ENCODE measurements at places on chromosomes 6 and 20. TPM values are rescaled to one million over a fixed set of nuclear protein-coding genes. Genes with fewer than 3 reads are reported as not detected.

DNA sequence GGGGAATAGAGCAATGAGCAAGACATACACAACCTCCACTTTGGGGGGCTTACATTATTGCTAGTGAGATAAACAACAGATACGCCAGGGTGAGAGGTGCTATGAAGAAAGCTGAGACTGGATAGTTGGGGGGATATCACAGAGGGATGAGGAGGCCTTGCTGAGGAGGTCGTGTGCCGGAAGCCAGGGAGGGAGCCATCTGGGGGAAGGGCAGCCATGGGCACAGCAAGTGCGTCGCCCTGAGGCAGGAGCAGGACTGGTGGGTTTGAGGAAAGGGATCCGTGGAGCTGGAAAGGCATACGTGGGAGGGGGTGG is 12.2 kb upstream of the BAK1 start:
- DNase-seq = no peak

DNA sequence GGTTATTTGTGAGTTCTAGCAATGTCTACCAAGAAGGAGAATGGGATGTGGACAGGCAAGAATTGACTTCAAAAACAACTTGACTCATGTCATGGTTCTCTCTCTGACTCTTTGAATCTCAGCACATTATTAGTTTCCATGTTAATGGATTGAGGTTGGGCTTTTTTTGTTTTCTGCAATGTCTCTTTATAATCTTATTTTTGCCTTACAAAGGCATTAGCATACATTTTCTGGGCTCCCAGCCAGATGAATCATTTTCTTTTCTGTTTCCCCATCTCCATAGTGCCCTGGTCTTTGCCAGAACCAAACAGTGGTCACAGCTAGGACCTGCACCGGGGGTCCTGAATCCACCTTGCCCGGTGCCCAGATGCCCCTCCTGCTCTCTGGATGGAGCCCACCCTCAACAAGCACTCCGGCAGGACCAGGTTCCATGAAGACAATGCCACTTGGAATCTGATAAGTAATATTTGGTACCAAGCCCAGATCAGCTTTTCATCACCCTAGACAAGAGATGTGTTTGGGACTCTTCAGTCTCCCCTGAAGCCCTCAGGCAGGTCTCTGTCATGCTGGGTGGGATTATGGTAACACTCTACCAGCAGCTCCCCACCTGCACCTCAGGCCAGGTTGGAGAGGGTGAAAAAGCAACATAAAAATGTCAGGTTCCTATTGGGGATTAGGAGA is 266.7 kb upstream of the SULF2 start:
- peak; percentile 90 for DNase-seq

GRCh38 chr6:17022604-17023003 is 79.2 kb upstream of the STMND1 start:
- no peak for DNase-seq

DNA sequence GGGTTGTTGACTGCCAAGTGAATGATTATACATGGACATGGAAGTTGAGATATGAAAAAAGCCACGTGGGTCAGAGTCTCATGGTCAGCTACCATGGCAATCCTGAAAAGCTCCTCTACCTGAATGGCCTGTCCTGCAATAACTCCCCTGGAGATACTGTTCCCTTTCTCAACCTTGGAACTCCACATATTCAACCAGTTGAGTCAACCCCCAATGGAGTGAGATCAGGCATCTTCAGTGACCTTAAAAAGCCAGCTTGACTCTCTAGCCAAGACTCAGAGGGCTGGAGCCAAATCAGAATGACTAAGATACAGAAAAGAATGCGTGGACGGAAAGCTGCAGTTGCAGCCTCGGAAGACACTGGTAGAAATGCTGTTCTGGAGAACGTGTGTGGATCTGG is 341.3 kb downstream of the FOXA2 start:
- no peak for DNase-seq

GRCh38 chr20:10093087-10093591 is 58.4 kb downstream of the ANKEF1 start:
- peak; percentile 41 for DNase-seq

DNA sequence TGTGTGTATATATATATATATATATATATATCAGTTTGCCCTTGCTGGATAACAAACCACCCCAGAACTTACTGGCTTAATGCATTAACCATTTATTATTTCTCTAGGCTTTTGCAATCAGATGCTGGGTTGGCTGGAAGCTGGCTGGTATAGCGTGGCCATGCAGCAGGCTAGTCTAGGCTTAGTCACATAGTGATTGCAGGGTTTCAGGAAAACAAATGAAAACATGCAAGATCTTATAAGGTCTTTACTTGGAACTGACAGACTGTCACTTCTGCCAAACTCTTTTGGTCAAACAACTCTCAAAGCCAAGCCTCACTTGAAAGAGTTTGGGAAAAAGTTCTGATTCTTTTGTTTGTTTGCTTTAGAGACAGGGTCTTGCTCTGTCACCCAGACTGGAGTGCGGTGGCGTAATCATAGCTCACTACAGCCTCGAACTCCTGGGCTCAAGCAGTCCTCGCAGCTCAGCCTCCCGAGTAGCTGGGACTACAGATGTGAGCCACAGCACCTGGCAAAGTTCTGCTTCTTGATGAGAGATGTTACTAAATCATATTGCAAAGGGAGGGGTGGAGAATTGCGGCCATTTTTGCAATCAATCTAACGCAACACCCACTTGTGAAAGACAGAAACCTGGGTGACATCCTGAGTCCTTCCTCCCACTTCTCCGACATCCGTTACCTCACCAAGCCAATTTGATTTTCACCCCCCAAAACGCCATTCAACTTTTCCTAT is 74.6 kb upstream of the RNF24 start:
- DNase-seq = no peak

DNA sequence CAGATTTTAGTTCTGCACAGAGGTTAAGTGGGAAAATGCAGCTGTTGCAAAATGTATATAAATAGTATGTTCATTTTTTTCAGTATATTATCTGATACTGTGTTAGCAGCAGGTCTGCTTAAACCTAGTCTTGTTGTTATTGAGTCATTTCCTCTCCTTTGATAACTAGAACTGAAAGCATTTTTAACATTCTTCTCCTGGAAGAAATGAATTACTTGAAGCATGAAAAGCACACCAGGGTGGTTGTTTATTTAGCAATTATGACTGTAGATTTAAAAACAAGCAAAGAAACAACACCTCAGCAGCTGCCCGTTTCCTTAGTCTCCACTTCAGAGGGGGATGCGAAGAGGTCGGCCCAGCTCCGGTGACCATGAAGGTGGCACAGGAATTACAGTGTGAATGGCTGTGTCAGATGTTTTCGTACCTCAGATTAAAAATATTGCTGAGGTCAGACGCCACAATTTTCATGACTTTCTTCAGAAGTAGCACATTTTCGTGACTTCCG is 53.5 kb downstream of the GOPC start:
- peak; percentile 73 for DNase-seq

- DNase-seq = no peak
Observed at GRCh38 chr20:16474363-16474762, 98.9 kb downstream of the KIF16B start.

DNA sequence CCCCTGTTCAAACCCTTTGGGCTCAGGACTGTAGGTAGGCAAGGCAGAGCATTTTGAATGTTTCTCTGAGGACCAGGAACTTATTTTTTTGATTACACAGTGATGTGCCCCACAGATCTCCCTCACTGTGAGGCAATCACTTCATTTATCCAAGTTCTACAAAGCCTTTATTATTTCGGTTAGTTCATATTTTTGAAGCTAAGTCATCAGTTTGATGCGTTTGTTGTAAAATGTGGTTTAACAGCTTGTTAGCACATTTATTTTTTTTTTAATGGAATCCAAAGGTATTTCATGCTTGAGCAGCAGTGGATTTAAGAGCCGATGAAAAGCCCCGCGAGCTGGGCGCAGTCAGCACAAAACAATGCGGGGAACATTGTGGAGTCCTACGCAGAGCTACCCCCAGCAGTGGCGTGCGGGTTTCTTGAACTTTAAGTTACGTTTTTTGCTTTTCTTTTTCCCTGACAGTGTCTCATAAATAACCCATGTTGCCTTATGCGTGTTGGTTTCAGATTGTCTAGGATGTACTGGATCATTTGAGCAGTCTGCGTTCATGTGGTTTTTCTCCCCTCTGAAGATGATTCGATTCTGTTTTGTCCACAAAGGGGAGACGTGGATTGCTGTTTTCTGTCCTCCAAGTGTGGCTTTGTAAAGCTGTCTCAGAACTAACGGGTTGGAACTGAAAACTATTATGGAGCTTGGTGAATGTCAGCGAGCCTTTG is 233.6 kb upstream of the BMP2 start:
- DNase-seq = no peak

DNA sequence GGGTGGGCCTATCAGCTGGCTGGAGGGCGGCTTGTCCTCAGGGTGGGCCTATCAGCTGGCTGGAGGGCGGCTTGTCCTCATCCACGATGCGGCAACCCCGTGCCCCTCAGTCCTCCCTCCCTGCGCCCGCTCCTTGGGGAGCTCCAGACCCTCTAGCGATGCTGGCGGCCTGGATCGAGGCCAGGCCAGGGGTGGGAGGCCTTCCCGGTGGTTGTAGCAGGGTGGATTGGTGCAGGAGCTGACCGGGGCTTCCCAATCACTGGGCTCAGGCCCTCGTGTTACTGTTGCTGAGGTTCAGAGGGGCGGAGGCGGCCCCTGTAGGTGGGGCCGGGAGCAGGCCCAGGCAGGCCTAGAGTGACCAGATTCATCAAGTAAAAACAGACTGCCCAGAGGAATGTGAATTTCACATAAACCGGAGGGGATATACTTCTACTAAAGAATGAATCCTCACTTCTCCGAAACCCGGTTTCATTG is 8.8 kb downstream of the SLC17A9 start:
- DNase-seq = no peak

DNA sequence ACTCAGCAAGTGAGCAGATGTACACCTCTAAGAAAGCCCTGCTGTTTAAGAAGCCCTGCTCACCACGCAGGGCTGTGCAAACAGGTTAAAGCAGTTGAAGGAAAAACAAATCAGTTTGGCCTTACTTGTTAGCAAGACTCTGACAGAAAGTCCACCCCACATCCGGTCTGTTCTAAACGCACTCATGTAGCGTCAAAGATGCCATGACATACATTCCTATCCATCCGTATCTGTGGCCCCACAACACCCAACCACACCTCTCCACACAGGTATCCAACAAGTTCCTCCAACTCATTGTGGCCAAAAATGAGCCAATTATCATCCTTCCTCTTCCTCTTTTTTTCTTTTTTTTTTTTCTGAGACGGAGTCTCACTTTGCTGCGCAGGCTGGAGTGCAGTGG is 22.8 kb upstream of the RAB22A start:
- DNase-seq = no peak

GRCh38 chr20:47205577-47206123 is 150.8 kb downstream of the ZMYND8 start:
- peak; percentile 89 for DNase-seq

- peak; percentile 98 for DNase-seq
Observed at GRCh38 chr6:166598441-166599138, 12.1 kb upstream of the RAMACL start.

- no peak for DNase-seq
Observed at GRCh38 chr6:10460096-10460495, 45.2 kb upstream of the TFAP2A start.

DNA sequence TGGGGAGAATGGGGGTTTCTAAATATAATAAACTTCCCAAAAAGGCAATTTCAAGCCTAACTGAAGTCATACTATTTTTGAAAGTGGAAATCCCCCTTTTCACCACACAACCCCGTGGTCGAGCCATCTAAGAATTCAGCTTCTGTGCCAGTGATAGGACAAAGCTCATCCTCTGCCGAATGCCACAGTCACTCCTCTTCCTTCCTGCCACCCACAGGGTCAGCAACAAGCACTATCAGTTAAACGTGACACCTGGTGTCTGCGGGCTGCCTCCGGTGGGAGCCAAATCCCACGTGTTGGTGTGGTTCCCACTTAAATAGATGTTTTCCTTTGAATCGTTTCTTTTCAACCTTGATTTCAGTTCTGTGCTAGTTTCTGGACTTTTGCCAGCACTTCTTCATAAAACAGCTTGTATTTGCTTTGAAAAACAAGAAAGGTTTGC is 60.7 kb downstream of the TNFAIP3 start:
- DNase-seq = peak; percentile 51

DNA sequence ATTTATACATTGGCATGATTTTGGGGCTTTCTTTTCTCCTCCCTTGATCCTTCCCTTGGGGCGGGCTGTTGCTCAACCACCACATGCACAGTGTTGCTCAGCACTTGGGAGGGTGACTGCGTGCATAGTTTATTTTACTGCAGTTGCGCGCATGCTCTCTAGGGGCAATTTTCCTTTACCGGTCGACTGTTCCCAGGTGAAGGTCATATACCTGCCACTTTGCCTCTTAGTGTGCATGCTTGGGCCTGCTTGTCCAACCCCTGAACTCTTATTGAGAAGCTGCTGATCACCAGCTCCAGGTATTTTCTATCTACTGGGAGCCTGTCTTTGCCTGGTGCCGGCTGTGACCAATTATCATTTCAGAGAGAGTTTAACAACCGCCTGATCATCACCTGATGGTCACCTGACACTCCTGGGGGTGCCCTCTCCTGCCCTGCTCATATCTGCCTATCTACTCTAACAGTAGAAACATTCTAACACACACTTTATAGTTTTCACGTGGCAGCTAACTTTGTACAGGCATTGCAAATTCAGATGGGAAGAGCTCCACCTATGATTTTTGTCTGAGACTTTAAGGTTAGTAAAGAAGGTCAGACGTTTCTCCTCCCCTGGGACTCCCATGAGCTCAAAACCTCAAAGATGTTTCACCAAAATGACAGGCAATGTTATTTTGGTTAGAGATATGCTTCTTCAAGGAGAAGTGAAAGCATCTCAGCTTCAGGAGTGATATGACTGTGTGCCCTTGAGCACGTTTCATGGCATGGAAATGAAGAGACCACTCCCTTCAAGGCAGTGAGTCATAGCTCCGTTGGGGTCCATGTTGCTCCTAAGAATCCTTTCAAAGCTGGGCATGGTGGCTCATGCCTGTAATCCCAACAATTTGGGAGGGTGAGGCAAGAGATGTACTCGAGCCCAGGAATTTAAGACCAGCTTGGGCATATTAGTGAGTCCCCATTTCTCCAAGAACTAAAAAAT is 227.5 kb upstream of the MYLIP start:
- no peak for DNase-seq

DNA sequence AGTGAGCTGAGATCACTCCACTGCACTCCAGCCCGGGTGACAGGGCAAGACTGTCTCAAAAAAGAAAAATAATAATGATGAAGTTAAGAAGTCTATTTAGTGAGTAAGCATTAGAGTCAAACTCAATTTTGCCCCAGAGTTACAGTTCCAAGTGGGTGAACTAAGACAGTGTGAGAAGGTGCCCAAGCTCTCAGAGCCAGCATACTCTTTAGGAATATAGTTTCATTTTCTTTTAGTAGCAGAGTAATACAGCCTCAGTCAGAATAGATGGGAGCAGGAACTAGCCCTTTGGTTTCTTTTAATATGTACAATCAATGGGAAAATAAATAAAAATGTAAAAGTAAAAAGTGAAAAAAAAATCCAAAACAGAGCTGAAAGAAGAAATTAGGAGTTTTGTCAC is 87.0 kb upstream of the ADGRF1 start:
- no peak for DNase-seq

Gene RAET1L
- not detected for total RNA-seq

Gene ADTRP
- total RNA-seq = 0.47 TPM

Gene RPP40
- total RNA-seq = 15.0 TPM

Gene TMEM170B
- total RNA-seq = 2.4 TPM

Gene ADNP
- 28.8 TPM for total RNA-seq

Gene METTL24
- total RNA-seq = not detected

Gene NELFE
- total RNA-seq = 111 TPM

Gene ASIP
- total RNA-seq = not detected

Gene PCSK2
- not detected for total RNA-seq

Gene DSP
- total RNA-seq = 95.4 TPM

Gene AGER
- total RNA-seq = 0.85 TPM

All from dermis blood vessel endothelial cell (primary cell).